CD4-positive, alpha-beta T cell treated with Interleukin-6 for 4 hours (primary cell): ENCODE measurements at places on chromosomes 3 and 15.

GRCh38 chr15:68010361-68011153 lies 43.6 kb upstream of the PIAS1 start:
- DNase-seq, result no peak

- no peak for DNase-seq
Measured at GRCh38 chr3:78907367-78907766, 860.4 kb downstream of the ROBO1 start.

DNA sequence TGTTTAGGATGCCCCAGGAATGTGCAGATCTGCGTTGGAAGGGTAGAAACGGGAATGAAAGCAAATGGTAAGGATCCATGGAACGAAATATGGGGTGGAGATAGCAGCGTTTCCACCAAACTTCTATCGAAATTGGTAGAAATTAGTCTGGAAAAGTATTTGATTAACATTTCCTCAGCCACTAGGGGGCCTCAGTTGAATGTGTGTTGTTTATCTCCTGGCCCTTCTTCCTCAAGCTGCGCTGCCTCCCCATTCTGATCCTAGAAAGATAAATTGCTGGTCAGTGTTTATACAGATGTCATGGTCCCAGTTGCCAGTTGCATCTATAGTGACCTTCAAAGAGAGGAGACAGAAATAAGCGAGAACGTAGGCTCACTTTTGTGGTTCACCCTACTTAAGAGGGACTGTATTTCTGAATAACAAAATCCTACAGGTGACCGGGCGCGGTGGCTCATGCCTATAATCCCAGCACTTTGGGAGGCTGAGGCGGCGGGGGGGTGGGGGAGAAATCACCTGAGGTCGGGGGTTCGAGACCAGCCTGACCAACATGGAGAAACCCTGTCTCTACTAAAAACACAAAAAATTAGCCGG lies 457.1 kb downstream of the SQOR start:
- DNase-seq, result no peak

DNA sequence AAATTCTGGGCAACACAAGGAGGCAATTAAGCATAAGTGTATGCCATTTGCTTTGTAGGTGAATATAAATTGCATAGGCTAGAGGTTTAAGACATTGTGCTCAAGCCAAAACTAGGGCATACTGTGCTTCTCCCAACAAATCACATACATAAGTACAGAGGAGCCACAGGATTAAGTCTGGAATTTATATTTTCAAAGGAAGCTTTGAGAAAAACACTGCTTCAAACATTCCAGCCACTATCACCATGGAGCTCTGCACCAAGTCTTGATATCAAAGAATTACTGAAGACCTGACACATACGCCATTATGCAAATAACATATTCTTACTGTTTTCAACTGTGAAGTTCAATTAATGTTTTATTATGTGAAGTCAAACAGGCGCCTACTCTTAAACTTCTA lies 119.4 kb upstream of the NPHP3 start:
- no peak for DNase-seq

- DNase-seq, result no peak
Measured at GRCh38 chr15:70132139-70132538, 34.4 kb upstream of the TLE3 start.

DNA sequence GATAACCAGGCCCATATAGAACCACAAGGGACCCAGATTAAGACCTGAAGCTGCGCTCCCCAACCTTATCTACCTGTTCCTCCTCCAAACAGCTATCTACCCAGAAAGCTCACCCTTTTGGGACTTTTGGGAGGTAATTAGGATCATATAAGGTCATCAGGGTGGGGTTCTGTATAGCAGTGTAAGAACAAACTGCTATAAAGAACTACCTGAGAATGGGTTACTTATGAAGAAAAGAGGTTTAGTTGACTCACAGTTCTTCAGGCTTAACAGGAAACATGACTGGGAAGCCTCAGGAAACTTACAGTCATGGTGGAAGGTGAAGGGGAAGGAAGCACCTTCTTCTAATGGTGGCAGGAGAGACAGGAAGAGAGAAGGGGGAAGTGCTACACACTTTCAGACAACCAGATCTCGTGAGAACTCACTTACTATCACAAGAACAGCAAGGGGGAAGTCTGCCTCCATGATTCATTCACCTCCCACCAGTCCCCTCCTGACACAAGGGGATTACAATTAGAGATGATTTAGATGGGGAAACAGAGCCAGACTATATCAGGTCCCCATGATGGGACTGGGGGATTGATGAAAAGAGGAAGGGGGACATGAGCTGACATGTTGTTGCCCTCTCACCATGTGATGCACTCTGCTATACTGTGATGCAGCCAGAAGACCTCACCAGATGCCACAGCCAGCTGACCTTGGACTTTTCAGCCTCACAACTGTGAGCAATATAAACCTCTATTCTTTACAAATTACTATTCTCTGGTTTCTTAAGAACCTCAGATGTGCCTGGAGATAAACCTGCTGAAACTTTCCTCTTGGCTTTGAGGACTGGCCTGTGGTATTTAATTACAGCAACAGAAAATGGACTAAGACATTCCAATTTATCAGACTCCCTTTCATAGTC lies 15.3 kb upstream of the FMN1 start:
- DNase-seq, result no peak

DNA sequence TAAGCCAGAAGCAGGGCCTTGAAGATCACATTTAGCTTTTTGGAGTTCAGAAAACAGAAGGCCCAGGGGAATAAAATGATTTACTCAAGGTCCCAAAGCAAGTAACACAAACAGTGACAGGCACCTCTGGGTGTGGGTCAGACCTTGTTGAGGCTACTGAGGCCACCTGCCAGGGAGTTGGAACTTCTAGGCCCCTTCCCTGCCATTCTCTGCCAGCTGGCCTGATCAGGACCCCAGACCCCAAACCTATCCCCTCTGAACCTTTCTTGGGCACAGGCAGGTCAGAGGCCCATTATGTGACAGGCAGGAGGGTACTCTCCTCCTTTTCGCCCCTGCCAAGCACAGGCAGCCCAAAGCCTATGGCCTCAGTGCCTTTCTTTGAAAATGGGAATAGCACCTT lies 49.4 kb upstream of the ATP2B2 start:
- DNase-seq, result no peak

GRCh38 chr3:184259878-184260723 lies 1.3 kb downstream of the CAMK2N2 start:
- DNase-seq, result peak; percentile 48

DNA sequence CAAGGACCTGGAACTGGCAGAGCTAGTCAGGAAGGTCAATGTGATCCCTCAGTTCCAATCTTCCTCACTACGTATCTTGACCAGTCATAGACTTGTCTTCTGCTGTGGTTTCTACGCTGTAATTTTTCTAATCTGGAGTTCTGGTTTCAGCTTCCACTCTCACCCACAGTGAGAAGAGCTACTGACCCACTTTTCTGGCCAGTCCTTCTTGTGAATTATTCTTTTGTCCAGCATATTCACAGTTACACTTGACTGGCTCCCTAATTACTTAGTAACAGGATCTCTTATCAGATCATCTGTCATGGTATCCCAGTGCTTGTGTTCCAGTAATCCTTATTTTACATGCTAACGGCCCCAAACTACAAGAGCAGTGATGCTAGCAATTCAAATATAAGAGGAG lies 72.4 kb upstream of the MME start:
- no peak for DNase-seq

DNA sequence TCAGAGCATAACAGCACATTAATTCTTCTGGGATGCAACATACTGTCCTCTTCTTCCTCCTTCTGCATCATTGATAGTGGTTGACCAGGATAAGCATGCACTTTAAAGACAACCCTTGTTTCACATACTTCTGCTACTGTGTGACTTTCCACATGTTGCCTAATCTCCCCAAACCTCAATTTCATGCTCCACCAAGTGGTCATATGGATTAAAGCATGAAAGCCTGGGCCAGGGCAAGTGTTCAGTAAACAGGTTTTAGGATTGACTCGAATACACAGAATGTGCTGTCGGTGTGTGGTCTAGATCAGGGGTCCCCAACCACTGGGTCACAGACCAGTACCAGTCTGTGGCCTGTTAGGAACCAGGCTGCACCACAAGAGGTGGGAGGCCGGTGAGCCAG lies 22.5 kb upstream of the BFSP2 start:
- DNase-seq, result no peak
